Non-pigmented ciliary epithelial cell (primary cell): ENCODE measurements at places on chromosomes 1 and 21.

- DNase-seq = no peak
Measured at GRCh38 chr1:178275553-178275952, 181.6 kb downstream of the RASAL2 start.

GRCh38 chr1:225914947-225915346, 9.1 kb downstream of the PYCR2 start:
- DNase-seq = no peak

DNA sequence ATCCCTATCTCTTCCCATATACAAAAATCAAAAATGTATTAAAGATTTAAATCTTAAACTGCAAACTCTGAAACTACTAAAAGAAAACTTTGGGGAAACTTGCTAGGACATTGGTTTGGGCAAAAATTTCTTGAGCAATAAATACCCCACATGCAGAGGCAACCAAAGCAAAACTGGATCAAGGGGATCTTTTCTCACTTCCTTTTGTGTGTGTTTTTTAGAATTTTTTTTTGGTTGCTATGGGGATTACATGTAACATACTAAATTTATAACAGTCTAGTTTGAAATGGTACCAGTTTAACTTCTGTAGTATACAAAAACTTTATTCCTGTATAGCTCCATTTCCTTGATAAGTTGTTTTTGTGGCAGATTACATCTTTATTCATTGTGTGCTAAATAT, 16.8 kb downstream of the MAST2 start:
- DNase-seq = no peak

DNA sequence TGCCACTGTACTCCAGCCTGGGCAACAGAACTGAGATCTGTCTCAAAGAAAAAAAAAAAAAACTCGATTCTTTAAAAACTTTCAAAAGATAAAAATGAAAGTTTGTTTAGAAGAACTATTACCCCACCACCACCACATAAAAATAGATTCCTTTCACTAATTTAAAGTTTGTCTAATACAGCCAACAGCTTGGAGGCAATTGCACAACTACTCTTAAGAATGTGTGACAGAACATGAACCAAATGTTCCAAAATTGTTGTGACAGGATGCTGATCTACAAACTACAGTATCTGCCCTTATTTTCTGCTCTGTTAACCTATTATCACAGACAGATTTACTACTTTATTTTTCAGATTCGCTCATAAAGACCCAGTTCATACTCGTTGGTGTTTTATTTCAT, 5.5 kb upstream of the TGFBR3 start:
- DNase-seq = no peak

DNA sequence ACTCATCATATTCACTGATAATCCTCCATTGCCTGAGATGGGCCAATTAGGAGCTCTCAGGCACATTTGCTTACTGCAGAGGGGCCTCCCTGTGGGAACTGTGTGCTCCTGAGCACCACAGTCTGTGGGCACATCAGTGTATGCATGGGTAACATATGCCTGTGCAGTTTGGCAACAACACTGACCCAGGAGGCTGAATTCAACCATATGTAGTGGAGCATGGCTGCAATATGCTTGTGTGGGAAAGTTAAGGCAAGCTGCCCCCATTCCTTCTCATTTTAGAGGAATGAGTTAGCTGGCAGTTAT, 11.8 kb upstream of the FMOD start:
- DNase-seq = no peak

DNA sequence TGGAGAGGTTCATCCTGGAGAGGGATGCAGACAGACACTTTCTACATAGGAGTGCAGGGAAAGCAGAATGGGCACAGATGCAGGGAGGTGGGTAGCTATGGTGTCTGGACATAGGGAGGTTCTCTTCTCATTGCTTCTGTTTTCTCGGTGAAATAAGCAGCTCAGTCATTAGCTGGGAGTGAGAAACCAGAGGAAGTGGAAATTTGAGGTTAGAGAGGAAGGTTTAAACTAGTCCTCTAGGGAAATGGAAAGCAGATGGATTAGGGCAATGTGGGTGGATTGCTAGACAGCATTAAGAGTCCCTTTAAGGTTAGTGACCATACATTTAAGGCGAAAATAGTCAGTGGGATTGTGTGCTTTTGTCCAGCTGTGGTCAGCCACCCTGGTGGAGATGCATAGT, 39.6 kb downstream of the MPZL1 start:
- no peak for DNase-seq

DNA sequence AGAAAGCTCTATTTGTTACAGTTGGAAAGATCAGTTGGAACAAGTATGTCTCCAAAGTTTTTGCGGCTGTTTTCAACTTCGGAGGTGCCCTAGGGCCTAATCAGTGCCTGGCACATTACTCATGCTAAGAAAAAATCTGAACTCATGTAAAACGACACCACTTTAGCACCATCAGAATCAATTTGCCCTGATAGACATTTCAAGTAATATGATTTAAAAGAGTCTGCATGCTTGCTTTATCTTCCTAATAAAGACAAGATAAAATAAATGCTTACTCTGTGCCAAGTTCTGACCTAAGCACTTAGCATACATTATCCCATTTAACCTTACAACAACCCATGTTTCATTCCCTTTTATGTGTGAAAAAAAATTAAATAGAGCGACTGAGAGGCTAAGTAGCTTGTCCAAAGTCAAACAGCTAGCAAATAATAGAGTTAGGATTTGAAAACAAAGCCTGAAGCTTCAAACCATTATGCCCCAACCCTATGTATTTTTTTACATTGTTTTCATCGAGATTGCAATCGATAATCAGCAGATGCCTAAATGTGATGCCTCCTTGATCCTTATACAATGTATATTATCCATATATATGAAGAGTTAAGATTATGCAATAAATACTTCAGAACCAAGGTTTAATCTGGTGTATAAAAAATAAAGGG, 91.3 kb downstream of the DENND1B start:
- no peak for DNase-seq

- DNase-seq = no peak
Measured at GRCh38 chr21:42101246-42101645, 30.1 kb downstream of the UMODL1 start.

DNA sequence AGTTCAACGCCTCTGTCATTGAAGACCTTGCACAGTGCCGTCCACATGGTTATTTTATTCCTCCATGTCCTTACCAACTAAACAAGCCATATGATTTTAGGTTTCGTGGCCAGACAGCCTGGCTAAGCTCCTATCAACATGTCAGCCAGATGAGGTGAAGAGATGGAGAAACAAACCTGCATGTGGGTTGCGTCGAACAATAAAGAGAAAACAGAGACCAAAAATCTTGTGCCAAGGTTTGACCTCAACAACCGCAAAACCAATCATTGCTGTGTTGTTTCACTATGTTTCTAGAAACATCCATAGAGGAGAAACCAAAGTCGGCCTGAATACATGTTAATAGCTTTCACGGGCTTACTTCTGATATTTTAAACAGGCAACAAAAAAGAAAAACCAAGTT, 544.6 kb downstream of the SMYD3 start:
- DNase-seq = no peak

DNA sequence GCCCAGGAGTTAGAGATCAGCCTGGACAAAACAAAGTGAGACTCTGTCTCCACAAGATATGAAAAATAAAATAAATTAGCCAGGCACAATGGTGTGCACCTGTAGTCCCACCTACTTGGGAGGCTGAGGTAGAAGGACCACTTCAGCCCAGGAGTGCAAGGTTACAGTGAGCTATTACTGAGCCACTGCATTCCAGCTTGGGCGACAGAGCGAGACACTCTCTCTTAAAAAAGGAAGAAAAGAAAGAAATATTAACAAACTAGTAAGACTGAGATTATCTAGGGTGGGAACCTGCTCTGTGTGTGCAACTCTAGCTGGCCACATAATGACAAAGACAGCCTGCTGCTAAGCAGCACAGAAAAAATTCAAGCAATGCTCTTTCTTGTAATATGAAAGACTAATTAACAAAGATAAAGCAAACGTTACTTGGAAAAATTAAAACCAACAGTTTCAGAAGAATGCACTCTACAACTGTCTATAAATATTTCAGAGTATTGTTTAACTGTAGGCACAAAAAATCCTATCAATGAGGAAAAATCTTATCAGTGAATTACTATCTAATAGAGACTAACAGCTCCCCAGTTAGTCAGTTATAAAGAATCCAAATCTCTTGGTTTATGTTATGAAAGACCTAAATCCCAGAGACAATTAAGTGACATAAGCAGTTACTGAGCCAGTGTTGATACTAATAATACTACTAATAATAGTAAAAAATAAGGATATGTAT, 74.5 kb downstream of the ENAH start:
- no peak for DNase-seq

DNA sequence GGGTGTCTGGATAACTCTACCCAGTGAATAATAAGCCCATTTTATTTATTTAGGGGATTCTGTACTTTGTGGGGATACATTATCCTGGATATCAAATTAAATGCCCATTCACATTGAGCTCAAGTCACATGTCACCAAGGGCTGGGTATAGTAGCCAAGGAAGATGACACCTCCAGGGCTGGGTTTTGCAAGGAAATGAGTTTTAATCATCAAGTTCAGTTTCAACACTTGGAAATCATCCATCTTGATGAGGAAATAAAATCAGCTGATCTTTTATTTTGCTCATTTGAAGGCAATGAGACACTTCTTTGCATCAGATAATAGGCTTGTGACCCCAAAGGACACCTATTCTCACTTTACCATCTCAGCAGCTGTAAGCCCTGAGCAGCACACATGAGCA, 80.0 kb upstream of the TNR start:
- DNase-seq = no peak

DNA sequence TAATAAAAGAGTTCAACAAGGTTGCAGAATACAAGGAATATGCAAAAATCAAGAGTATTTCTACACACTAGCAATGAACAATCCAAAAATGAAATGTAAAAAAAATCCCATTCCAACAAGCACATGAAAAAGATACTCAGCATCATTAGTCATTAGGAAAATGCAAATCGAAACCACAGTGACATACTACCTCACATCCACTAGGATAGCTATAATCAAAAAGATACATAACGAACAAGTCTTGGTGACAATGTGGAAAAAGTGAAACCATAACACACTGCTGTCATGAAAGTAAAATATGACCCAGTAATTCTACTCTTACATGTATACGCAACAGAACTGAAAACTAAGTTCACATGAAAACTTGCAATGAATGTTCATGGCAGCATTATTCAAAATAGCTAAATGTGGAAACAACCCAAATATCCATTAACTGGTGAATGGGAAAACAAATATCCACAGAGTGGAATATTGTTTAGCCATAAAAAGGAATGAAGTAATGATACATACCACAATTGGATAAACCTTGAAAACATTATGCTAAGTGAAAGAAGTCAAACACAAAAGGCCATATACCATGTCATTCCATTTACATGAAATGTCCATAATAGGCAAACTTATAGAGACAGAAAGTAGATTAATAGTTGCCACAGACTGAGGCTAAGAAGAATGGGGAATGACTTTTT, 34.3 kb downstream of the PIK3R3 start:
- no peak for DNase-seq

- no peak for DNase-seq
Measured at GRCh38 chr1:107530543-107530942, 389.7 kb downstream of the NTNG1 start.

DNA sequence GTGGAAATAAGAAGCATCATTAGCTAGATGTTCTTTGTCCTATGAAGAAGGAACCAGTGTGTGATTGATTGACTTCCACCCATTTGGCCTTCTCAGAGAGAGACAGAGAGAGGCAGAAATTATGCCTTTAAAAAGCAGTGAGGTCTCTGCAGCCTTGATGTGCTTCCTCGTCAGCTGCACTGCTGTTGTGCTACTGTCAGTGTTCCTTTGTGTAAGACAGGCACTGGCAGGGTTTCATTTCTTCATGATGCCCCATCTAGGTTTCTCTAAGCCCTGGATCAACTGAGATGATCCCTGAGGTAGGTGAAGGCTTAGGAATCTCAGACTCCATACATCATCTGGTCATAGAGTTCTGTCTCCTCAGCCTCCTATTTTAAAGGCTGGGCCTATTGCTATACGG, 34.9 kb downstream of the GPR3 start:
- DNase-seq = no peak
